Kasumi-1 (cell line): ENCODE measurements at places on chromosomes 5 and 9.

DNA sequence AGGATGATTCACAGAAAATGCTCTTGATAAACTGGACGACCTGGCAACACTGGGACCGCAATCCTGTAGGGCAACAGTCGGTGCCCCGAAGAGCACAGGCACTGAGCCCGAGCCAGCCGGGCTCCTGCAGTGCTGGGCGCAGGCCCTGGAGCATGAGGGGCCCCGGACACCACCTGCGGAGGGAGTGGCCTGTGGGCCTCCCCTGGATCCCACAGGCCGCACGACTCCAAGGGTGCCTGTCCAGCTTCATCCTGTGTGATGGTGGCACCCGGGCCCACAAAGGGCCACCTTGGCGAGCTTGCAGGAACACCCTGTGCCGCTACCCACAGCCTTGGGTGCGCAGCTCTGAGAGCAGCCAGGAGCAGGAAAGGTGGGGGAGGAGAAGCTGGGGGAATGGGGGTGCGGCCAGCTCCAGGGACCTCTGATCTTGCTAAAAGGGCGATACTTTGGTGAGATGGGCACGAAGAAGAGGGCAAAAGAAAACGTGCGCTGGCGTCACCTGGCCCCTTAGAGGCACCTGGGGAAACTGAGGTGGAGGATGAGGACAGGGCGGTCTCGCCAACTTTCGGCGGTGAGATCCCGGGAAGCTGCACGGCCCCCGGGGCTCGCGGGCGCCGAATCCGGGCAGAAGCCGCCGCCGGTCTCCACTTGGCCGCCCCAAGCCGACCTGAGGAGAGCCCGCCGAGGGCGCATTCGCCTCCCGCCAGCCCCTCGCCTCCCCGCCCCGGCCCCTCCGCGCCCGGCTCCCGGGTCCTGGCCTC lies 722 bp downstream of the TBC1D9B start:
- peak; percentile 18 for DNase-seq

DNA sequence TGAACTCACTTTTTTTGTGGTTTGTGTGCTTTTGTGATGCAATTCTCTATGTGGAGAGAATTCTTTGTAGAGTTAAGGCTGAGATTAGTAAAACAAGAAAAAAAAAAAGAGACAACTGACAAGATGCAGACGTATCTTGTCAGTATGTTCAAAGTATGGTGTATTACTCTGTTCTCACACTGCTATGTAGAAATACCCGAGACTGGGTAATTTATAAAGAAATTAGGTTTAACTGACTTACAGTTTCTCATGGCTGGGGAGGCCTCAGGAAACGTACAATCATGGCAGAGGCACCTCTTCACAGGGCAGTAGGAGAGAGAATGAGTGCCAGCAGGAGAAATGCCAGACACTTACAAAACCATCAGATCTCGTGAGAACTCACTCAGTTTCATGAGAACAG lies 475.2 kb upstream of the CDH18 start:
- no peak for DNase-seq

- peak; percentile 68 for DNase-seq
Measured at GRCh38 chr5:142110046-142110531, 1.5 kb downstream of the NDFIP1 start.

- no peak for DNase-seq
Measured at GRCh38 chr5:131068076-131068475, 97.0 kb downstream of the HINT1 start.

DNA sequence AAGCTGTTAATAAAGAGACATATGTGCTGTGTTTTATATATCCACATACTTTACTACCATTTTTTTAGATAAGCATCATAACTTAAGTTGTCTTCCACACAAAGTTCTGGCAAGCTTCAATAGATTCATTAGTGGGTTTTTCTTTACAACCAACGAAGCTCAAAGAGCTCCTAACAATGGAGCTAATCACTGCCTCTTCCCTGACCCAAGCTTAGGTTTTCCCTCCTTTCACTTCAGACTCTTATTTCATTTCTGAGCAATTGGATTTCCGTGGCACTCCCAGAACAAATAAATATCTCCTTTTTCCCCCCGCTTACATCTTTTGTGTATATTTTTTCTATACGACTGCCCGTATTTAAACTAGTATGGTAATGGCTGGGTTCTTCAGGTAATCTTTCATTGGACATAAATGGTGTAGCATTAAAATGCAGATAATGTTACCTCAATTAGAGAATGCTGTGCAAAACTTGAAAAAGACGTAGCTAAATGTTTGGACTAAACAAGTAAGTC lies 275.5 kb upstream of the TMEM161B start:
- DNase-seq, result no peak
